ENCODE measurements at places on chromosomes 6 and 20.
A peak's percentile ranks its signal among the peaks of the same experiment; 100 is the strongest.

DNA sequence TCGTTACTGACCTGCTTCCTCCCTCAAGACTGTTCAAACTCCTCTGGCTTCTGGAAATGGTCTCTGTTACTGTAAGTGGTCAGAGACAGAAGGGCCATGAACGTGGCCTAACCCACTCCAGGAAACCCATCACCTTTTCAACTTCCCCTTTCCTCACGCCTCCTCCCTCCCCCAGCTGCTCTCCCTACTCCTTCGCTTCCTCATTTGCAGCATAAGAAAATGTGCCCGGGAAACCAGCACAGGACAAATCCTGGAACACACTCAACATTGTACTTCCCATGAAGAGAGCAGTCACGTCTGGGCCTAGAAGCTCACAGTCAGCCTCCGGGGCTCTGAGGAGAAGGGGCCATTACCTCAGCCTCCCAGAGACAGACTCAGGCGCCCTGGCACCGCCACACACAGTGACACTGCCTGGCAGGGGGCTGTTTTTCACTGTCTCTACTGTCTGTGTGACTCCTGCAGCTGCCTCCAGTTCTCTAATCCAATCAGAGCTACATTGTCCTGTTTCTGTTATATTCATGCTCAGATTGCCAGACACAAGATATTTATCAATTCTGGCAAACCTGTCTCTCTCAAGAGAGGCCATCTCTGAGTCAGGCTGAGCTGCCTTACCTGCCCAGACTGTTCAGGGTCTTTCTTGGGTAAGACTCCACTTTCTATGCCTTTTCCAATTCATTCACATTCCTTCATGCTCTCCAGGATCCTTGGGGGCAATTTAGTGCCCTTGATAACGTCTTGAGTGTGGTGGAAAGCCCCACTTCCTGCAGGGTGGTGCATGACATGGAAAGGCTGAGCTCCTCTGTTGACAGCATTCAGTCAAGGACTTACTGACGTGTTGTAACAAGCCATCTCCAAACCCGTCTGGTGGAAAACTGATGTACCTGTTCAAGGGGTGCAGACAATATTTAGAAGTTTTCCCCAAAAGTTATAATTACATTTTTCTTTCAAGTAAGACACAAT lies 242.2 kb downstream of the HIVEP2 start:
- peak; percentile 47 for DNase-seq

DNA sequence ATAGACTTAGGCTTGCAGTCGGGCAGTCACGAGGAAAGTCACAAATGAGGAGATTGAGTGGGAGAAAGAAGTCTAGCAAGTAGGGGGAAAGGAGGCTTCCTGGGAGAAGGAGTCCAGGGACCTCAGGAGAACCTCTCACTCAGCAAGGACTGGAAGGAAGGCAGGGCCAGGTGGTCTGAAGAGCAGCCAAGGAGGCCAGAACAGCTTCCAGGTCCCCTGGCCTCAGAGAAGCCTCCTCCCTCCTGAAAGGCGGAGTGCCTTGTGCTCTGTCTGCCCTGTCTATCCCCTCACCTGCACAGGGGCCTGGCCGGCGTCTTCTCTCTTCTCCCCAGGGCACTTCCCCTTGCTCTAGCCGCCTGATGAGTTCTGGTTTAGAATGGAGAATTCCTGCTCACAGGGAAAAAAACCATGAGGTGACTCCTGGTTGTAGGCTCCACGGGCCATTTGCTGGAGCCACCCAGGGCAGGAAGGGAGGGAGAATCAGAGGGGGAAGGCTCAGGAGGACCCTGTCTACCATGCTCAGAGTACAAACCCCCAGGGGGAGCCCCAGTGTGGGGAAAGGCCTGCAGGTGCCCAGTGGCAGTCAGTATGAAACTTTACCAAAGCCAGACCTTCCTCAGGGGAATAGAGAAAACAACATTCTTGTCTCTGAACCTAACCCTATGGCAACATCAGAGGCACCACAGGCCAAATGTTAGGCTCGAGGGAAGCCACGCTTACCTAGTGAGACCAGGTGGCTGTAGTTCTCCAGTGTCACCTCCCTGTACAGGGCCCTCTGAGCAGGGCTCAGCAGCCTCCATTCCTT lies 11.2 kb downstream of the ZNF337 start:
- no peak for DNase-seq

GRCh38 chr6:68638230-68638900 lies 3.3 kb downstream of the ADGRB3 start:
- DNase-seq, result no peak

DNA sequence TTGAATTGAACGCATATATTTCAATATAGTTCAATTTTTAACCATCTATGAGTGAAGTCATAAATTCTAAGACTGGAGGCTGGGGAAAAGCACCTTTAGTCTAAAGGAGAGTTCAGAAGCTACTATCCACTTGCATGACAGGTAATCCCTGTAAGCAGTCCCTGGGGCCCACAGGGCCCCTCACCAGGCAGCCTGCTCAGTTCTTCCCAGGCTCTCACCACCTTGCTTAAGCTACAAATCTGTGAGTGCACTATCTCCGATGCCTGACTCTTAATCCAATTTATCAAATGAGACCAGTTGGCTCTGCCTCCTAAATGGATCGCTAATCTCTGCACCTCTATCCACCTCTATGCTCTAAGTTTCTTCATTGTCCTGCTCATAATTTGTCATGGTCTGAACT lies 413.8 kb downstream of the PTPRT start:
- DNase-seq, result no peak

DNA sequence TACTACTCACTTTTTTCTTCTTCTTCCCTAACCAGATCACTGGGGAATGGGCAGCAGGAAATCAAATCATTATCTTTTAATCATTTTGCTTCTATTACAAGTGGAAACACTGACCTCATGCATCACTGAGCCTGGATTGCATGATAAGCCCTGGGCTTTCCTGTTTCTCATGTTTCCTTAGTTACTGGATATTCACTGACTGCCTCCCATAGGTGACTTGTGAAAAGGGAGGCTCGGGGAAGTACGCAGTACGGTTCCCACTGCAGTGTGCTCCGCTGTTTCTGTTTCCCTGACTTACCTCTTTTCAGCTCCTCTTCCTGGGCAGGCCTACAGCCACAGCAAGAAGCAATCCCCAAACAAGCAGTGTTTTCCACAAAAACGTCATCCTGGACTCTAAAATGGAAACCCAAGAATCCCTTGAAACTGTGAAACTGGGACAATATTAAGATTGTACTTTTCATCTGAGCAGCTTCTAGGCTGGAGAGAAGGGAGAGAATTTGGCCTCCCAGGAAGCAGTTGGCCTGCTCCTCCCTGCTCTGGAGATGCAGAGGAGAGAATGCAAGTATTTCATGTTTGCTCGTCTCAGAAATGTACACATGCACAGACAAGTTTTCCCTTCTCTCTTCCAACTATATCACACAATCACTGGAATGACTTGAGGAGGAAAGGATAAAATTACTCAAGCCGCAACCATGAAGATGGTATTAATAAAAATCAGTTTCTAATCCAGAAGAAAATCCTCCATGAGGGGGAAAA lies 13.1 kb downstream of the BTNL2 start:
- peak; percentile 45 for DNase-seq

- DNase-seq, result no peak
These were observed 28.0 kb downstream of the NR2E1 start for GRCh38 chr6:108193835-108194234.

DNA sequence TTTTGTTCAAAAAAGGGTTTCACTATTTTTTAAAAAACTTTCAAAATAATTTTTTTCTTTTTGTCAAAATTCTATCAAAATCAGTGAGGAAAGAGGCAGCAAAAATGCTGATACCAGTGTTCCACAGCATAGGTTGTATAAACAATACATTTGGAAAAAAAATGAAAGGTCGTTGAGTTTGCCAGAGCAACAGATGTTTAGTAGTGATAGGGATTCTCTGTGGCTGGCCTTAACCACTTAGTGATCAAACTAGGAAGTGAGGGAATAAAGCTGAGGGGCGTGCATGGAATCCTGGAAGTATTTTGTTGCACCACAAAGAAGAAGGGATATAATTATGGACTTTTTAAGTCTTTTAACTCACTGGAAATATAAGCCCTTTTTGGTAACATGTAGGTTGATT lies 555.3 kb upstream of the CHD6 start:
- DNase-seq, result no peak

DNA sequence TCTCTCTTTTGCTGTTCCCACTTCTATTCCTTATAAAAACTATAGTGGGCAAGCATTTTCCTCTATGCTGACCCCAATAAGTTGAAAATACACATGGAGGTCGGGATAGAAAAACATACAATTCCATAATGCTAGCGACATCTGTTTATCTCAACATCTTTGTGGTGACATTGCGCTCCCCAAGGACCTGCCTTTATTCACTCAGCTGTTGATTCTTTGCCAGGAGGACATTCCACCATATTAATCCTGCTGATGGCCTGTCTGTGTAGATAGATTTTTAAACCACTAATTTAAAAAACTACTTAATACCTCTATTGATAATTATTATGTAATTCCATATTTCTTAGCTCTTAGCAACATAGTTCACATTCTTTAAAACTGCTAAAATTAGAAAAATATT lies 555.3 kb upstream of the MAP3K7 start:
- DNase-seq, result no peak

DNA sequence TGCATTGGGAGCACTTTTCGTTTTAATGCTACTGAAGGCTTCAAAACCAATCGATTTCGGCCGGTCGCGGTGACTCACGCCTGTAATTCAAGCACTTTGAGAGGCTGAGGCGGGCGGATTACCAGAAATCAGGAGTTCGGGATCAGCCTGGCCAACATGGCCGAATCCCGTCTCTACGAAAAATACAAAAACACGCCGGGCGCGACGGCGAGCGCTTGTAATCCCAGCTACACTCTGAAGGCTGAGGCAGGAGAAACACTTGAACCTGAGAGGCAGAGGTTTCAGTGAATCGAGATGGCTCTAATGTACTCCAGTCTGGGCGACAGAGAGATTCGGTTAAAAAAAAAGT lies 58.4 kb downstream of the TRIM38 start:
- peak; percentile 81 for DNase-seq

DNA sequence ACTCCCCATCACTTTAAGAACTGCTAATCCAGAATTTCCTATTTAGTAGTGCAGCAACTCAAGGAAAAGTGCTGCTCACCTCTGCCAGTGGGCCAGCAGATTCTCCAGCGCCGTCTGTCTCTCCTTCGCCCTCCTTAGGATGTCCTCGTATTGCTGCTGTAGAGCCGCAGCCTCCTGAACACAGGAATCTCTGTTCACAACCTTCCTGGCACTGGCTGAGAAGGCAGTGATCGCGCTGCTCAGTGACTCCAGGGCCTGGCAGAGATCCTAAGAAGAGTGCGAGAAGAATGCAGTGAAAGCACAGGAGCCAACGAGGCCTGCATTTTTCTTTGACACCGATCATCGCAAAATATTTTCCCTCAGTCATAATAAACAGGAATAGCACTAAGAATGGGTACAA lies 209.0 kb downstream of the SYNE1 start:
- no peak for DNase-seq

- DNase-seq, result no peak
These were observed 17.4 kb downstream of the MYLK4 start for GRCh38 chr6:2733324-2733723.

GRCh38 chr20:62291251-62292066 lies 11.3 kb upstream of the ADRM1 start:
- DNase-seq, result no peak

- no peak for DNase-seq
These were observed 150.3 kb downstream of the KLHL32 start for GRCh38 chr6:97074785-97075184.

DNA sequence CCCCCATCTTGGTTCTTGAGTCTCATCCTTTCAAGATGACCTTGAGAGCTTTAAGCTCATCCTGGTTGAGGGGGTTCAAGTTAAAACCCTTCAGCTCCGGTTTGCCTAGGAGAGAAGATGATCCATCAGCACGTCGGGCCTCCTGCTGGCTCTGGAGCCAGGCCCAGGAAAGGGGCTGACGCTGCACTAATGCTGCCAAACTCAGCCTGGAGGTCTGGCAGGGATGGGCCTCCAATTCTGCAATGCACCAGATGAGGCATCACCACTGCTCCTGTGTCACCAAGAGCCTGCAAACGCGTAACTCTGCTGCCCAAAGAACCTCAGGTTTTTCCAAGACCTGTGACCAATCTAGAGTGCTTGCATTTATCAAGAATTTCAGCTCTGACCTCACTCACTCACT lies 6.1 kb downstream of the PDRG1 start:
- DNase-seq, result no peak

- DNase-seq, result no peak
These were observed 45.5 kb upstream of the NXT1 start for GRCh38 chr20:23305098-23305497.

DNA sequence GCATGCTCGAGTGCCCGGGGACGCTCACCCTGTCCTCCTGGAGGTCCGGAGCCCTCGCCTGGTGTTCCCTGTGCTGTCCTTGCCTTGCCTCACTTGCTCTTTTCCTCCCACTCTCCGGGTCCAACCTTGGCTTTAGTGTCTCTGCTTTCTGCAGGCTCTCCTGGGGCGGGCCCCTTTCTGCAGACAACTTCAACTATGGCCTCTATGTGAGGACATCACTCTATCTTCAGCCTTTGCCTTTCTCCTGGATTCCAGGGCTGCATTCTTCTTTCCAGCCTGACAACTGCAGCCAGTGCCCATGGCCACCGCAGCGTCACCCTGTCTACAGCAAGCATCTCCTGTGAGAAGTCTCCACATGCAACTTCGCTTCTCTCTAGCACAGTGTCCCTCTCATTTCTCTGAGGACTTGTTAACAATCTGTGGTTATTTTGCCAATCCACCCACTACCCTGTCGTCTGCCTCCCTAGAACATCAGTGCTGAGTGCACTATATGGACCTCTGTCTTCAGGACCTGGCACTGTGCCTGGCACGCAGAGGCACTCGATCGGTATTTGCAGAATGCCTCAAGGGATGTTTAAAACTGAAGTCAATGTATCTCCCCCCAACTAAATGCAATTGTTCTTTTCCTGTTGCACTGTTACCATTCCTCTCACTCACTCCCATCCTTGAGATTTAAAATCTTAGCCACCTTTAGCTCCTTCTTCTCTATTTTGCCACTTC lies 35.9 kb downstream of the FOXC1 start:
- DNase-seq, result no peak

DNA sequence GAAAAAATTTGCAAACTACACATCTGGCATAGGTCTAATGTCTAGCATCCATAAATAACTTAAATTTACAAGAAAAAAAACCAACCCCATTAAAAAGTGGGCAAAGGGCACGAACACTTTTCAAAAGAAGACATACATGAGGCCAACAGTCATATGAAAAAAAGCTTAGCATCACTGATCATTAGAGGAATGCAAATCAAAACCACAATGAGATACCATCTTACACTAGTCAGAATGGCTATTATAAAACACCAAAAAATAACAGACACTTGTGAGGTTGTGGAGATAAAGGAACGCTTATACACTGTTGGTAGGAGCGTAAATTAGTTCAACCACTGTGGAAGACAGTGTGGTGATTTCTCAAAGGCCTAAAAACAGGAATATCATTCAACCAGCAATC lies 33.7 kb upstream of the EPB41L2 start:
- DNase-seq, result no peak

GRCh38 chr20:37282556-37282955 lies 6.9 kb upstream of the MANBAL start:
- DNase-seq, result peak; percentile 40

GRCh38 chr6:106974336-106974998 lies at the start of gene CD24:
TSS of gene CD24 (minus strand) at chr6:106974729. CDS start at chr6:106974646, 83 bp downstream.
- peak; percentile 67 for DNase-seq

DNA sequence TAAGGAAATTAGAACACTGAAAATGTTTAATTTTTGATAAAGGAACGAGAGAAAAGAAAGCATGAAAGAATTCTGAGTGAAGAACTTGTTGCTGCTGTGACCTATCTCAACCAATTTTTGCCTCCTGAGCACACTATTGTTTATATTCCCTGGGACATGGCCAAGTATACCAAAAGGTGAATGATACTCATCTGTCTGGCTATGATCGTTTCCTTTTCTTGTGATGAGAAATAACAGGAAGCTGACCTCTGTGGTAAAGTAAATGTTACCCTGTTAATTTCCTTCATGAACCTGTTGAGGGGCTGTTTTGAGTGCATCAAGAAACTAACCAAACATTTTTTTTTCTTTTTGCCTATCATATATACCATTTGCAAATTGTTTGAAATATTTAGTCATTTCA lies 69.1 kb downstream of the FIG4 start:
- no peak for DNase-seq
